ENCODE measurements at places on chromosomes 7 and 10.

- no peak for DNase-seq
Measured at GRCh38 chr10:53006663-53007526, 234.3 kb upstream of the MBL2 start.

DNA sequence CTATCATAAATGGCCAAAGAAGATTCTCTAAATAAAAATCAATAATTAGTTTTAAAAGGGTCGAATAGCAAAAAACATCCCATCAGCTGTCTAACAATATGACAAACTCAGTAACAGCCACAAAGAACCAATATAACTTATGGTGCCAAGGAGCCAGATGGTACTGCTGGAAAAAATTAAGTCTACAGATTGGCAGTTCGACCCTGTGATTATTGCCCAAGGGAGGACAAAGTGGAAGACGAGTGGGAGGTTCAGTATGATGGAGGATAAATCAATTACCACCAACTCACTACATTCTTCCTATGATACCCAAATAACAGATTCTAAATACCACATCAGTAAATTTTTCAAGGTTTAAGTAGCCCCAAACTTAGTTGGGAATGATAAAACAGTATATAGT is 49.0 kb downstream of the SKAP2 start:
- no peak for DNase-seq

GRCh38 chr7:120733143-120733542 is 124.8 kb downstream of the TSPAN12 start:
- DNase-seq = no peak

GRCh38 chr10:92740762-92741161 is 51.0 kb downstream of the HHEX start:
- DNase-seq = no peak

- no peak for DNase-seq
Measured at GRCh38 chr10:44965651-44966097, 6.1 kb downstream of the RASSF4 start.

GRCh38 chr10:36003688-36004087 is 361.6 kb upstream of the FZD8 start:
- DNase-seq = no peak

DNA sequence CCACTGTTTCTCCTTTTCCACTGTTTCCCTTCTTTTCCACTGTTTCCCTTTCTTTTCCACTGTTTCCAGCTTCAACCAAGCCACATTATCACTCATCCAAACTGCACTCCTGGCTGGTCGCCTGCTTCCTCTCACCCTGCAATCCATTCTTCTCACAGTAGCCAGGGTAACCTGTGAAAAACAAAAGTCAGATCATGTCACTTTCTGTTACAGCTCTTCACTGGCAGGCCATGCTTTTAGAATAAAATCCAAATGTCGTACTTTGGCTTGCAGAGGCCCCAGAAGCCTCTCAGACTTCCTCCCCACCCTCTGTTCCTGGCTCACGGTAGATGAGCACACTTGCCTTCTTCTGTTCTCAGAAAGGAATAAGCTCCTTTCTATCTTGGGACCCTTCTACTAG is 33.9 kb downstream of the STARD3NL start:
- no peak for DNase-seq

DNA sequence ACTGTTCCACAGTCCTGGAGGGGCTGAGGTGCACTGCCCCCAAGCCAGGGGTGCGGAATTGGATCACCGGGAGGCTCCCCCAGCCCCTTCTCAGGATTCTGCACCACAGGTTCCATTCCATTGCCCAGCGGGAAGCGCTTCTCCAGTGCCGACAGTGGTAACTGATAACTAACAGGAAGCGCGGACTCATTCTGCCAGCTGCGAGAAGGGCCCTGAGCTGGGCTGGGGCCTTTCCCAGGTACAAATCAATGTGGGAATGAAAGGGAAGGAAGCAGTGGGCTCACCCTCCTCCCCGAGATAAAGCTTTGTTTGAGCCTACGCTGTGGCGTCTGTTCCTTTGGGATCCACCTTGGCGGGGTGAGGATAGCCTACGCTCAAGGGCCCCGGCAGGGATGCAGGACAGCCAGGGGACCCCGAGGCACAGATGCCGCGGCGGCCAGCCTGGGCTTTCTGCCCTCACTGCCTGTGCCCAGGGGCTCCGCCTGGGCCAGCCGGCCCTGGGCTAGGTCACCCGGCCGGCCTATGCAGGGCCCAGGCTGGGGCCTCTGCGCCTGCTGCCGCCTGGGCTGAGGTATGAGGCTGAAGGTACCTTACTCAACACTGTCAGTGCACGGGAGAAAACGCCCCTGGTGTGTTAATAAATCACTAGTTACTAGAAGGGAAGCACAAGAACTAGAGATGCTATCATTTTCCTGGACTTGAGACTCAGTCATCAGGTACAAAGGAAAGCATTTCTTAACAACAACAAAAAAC is 39.4 kb downstream of the EN2 start:
- DNase-seq = no peak

- no peak for DNase-seq
Measured at GRCh38 chr10:133161486-133162109, 1.6 kb downstream of the KNDC1 start.

GRCh38 chr7:6578114-6579084 is 1.1 kb downstream of the ZDHHC4 start:
- DNase-seq = no peak

GRCh38 chr10:47438857-47439474 is 44.9 kb downstream of the ANXA8 start:
- DNase-seq = no peak

- DNase-seq = no peak
Measured at GRCh38 chr10:128049226-128050120, 76.8 kb downstream of the MKI67 start.

GRCh38 chr10:99784016-99784726 is 1.7 kb downstream of the ABCC2 start:
- DNase-seq = no peak

GRCh38 chr10:122875843-122876466 is 3.4 kb downstream of the FAM24B start:
- DNase-seq = no peak

GRCh38 chr10:77680811-77681210 is 43.2 kb upstream of the KCNMA1 start:
- no peak for DNase-seq

DNA sequence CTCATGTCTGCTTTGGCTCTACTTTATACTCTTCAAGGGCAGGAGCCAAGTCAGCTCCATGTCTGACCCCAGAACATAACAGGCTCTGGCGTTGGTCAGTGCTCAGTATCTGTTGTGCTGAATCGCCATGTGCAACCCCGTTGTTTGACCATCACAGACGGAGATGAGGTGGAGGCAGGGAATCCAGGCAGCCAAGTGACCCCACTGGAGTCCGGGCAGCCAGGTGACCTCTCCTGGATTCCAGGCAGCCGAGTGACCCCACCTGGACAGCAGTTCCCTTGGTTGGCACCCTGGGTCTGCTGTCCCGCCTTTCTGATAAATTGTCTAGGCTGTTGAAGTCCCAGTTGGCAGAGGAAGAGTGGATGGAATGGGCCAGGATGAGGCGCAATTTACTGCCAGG is 232.2 kb downstream of the TCERG1L start:
- no peak for DNase-seq

DNA sequence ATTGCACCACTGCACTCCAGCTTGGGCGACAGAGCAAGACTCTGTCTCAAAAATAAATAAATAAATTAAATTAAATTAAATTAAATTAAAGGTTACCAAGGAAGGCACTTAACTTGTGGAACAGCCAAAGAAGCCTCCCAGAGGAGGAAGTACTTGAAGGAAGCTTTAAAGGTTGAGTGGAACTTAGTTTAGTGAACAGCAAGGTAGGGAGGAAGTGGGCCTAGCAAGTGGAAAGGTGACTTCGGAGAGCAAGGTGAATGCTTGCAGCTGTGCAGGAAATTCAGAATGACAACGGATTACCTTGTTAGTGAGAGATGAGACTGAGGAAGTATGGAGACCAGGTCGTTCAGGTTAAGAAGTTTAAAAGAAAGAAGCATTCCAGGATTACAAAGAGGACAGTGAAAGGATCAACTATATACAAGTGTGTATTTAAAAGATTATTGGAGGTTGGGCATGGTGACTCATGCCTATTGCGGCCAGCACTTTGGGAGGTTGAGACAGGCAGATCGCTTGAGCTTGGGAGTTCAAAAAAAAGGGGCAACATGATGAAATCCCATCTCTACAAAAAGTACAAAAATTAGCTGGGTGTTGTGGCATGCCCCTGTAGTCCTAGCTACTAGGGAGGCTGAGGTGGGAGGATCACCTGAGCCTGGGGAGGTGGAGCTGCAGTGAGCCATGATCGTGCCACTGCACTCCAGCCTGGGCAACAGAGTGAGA is 12.8 kb upstream of the RPEL1 start:
- no peak for DNase-seq

DNA sequence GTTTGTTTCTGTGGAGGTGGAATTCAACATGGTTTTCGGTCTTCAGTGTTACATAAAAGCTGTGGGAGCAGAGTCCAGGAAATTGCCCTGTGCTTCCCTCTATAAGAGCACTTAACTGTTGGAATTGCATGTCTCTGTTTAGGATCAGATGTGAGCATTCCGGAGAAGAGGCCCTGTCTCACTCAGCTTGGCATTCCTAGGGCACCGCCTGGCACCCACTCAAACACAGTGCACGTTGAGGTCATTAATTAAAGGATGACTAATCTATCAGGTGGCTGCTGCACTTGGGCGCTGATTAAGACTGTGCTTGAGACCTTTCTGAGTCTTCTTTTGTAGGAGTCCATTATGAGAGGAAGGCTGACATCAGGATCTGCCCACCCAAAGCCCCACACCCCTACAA is 82.8 kb upstream of the VIPR2 start:
- no peak for DNase-seq

- no peak for DNase-seq
Measured at GRCh38 chr10:133528296-133528844, 1.2 kb downstream of the CYP2E1 start.

DNA sequence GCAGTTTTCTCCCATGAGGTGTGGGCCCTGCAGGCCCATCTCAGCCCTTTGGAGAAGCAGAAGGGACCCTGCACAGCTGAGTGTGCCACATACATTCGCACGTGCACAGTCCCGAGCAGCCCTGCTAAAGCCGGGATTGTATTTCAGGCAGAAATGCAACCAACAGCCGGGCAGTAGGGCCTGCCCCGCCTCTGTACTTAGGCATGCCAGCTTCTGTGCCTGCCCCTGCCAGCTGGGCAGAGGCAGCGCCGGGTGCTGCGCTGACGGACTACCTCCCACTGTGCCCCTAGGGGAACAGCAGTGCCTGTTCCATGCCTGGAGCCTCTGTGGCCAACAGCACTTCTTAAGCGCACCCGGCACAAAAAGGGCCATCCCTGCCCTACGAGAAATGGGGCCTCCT is 170.3 kb downstream of the NEURL1 start:
- DNase-seq = no peak

DNA sequence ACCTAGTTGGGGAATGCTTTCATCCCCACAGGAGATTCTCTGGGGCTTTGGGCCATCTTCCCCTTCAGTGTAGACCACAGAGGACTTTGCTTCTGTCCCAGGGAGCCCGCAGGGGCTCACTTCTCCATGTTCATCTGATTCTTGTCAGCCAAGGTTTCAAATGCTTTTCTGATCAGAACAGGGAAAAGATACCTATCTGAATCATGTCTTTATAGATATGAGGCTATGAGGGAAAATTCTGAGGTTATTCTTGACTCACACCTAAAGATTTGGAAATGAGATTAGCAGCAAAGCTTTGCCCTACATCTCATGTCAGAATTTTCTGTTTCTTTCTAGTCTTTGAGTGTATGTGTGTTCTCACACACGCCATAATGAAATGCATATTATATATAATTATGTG is 53.3 kb downstream of the FIGNL1 start:
- no peak for DNase-seq

DNA sequence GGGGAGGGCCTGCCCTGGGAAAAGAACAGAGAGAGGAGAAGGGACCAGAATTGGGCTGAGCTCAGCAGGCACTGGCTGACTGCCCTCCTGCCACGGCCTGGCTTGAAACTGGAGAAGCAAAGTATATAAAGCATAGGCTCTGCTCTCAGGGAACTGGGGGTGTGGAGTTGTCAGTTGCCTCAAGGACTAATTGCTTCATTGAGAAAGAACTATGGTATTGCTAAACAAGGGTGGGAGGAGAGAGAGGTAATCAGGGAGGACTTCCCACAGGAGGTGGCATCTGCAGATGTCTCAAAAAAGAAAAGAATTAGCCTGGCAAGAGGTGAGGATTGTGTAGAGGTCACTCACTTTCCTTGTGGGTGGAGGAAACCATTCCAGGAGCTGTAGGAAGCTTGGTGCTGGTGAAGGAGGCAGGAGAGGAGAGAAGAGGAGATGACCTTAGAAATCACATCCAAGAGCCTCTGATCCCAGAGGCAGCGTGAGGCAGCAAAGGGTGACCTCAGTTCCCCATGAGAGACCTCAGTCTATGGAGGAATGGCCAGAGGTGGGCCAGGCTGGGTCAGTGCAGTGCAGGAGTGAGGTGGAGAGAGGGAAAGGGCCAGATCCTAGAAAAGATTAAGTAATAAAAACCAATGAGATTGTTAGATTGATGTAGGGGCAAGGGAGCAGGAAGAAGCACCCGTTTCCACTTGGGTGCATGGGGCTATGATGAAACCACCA is 2.4 kb downstream of the PILRB start:
- DNase-seq = no peak

GRCh38 chr10:114665873-114666272 is 7.8 kb upstream of the ABLIM1 start:
- DNase-seq = no peak

DNA sequence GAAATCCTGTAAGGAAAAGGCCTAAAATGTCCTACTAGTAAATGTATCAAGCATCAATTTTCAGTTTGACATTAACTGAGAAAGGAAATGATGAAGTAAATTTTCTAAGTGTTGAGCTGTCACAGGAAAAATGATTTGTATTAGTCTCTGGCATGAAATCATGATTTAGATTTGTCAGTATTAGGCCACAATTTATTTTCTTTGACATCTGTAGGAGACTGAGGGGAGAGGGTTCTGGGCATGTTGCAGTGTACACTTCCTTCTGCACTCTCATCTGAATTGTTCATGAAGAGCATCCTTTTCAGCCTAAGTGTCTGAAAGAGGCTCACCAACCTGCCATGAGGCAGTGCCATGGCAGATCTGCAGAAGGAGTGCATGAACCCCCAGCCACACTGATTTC is 15.9 kb downstream of the ADRB1 start:
- DNase-seq = no peak

- DNase-seq = no peak
Measured at GRCh38 chr10:104577861-104578521, 63.1 kb upstream of the SORCS3 start.

DNA sequence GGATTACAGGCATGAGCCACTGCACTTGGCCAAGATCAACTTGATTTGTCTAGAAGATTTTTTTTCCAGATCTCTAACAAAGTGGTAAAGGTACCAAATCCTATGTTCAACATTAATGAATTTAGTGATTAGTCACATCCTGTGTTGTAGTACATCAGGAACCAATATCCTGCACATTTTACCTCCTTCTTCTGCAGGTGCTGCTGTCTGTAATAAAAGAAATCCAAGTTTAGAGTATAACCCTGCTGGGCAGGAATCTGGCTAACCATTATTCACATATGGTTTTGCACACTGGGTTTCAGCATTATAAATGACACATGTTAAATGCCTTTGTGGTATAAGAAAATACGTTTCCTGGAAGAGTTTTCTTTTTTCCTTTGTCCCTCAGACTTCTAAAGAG is 10.8 kb downstream of the PARD3 start:
- DNase-seq = no peak

All from stimulated activated CD8-positive, alpha-beta memory T cell treated with anti-CD3 and anti-CD28 coated beads, Interleukin-4, amount 100 ng/mL, for 1 hour (primary cell).